Putamen (tissue), 1 donor: ENCODE measurements at places on chromosomes 2 and 18.

DNA sequence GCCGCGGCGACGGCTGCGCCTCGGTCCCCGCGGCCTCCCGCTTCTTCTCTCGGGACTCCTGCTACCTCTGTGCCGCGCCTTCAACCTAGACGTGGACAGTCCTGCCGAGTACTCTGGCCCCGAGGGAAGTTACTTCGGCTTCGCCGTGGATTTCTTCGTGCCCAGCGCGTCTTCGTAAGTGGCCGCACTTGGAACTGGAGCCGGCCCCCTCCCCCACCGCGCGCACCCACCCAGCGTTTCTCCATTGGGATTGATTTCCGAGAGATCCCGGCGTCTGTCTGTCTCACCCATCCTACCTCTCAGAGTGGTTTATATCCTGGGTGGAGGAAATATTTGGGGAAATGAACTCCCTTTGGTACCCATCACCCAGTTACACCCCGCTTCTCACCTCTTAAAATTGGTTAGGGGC, 498 bp downstream of the ITGAV start:
- DNase-seq, result peak; percentile 45

DNA sequence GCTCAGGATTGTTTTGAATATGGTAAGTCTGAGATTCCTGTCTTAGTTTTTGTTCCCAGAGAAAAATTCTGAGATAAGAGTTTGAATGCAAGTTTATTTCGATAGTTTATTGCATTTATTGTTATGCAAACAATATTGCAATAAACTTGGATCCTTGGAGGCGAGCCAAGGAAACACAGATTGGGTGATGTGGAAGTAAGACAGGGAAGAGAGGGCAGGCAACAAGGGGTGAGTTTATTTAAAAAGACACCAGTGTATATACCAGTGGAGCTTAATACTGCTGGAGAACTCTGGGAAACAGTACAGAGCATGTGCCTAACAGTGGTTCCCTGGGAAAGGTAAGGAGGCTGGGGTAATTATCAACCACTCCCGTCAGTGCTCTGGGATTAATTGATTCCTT, 87.5 kb upstream of the NEDD4L start:
- DNase-seq, result no peak

- DNase-seq, result no peak
Measured at GRCh38 chr2:192098814-192099491, 95.8 kb downstream of the TMEFF2 start.

- DNase-seq, result no peak
Measured at GRCh38 chr2:218964041-218964771, 4.7 kb downstream of the CDK5R2 start.

GRCh38 chr18:23934252-23934651, 80.3 kb upstream of the TTC39C start:
- DNase-seq, result no peak
